Endothelial cell (in vitro differentiated cells): ENCODE measurements at places on chromosomes 11 and 22.

DNA sequence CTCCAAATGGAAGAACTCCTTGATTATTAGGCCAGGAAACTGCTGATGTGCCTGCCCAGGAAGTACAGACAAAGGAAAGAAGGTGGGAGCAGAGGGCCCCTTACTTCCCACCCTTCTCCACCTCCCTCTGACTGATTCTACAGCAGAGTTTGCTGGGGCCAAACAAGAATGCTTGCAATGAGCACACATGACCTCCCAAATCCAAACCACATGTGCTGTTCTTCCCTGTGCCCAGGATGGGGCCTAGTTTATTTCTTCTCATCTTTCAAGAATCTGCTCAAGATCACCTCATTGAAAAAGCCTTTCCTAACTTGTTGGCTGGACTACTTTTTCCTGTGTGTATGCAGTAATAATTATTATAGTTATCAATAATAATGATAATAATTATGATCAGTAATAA, 286.1 kb downstream of the RAB38 start:
- DNase-seq: no peak

GRCh38 chr11:1827095-1827813, 7.5 kb upstream of the SYT8 start:
- DNase-seq: no peak

GRCh38 chr22:44318751-44319150, 6.0 kb upstream of the SHISAL1 start:
- no peak for DNase-seq

GRCh38 chr11:35173616-35174566, 34.9 kb downstream of the CD44 start:
- no peak for DNase-seq

- DNase-seq: no peak
These were observed 4.2 kb upstream of the RASGRP2 start for GRCh38 chr11:64747961-64748665.

GRCh38 chr11:72805216-72805615, 9.0 kb upstream of the ATG16L2 start:
- DNase-seq: no peak

DNA sequence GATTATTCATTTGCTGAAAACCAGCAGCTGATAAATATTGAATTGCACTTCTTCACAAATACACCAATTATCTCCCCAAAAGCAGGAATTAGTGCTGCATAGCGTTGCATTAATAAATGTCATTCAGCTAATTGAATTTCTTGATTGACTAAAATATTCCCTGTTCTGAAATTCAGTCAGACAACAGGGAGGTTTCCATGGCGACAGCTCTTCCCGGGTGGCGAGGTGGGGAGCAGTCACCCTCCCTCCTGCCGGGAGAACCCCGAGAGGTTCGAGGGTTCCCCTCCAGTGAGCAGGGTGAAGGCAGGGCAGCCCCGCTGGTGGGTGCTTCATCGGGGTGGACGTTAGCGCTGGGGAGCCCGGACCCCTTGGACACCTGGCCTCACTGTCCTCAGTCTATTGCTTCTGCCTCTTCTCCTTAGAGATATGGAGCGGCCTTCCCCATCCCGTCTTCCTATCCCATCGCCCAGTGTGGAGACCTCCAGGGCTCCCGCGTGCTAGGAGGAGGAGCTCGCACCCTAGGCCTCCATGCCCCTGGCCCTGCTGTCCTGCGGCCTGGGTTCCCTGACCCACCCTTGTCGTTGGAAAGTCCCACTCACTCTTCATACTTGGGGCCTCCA, 983.5 kb downstream of the BRD1 start:
- DNase-seq: no peak

GRCh38 chr11:76660533-76661305, 9.8 kb downstream of the LRRC32 start:
- no peak for DNase-seq

DNA sequence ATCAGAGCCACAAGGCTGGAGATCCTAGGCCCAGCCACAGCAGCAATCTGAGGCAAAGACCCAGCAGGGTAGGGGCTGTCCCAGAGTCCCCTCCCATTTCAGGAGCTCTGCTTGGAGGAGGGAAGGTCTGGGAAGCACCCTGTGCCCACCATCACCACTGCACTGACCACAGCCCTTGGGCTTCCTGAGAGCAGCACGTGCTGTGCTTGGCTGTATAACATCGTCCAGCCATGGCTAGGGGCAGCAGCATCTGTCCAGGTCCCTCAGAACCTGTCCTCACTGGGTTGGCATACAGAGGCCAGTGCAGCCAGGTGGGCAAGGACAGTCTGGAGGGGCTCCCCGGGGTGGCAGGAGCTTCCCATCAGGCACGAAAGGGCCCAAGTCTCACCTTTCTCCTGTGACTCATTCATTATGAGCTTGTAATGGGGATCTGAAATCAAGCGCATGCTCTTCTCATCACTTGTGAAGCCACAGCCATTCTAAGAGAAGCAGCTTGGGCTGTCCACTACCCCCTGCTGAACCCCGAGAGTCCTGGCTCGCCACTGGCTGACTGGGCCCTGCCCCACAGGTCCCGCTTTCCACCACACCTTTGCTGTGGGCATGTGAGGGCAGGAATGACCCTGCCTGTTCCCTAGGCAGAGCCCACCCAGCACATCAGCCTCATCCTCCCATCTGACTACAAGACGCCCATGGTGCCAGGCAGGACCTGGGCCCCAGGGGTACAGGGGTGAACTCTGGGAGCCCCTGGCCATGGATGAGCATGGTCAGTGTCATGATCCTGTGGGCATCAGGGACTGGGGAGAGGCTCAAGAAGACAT, 83.3 kb downstream of the MED15 start:
- no peak for DNase-seq

- no peak for DNase-seq
These were observed 84.4 kb upstream of the SLC5A12 start for GRCh38 chr11:26806219-26806618.

DNA sequence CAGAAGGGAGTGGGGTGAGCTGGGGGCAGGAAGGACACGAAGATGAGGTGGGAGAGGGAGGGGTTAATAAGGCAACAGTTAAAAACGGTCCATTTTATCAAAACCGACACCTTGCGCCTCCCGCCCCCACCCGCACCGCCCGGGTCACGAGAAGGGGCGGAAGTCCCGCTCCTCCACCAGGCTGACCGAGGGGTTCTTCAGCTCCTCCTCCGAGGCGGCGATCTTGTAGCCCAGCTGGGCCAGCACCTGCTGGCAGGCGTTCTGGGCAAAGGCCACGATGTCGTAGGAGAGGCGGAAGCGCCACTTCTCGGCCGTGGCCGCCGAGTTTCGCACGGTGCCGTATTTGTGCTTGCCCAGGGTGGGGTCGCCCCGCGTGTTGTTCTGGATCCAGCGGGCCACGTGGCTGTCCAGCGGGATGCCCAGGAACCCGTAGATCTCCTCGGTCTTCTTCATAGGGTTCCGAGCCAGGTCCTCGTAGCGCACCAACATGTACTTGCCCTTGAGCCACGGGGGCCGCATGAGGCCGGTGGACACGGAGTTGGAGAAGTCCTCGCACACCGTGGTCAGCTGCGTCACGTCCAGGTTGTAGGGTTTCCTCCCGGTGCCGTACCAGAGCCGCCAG, 15.8 kb downstream of the CHST1 start:
- no peak for DNase-seq

GRCh38 chr11:120129570-120129969, 8.3 kb downstream of the TRIM29 start:
- DNase-seq: no peak

GRCh38 chr11:82267186-82267585, 466.5 kb downstream of the FAM181B start:
- DNase-seq: no peak

DNA sequence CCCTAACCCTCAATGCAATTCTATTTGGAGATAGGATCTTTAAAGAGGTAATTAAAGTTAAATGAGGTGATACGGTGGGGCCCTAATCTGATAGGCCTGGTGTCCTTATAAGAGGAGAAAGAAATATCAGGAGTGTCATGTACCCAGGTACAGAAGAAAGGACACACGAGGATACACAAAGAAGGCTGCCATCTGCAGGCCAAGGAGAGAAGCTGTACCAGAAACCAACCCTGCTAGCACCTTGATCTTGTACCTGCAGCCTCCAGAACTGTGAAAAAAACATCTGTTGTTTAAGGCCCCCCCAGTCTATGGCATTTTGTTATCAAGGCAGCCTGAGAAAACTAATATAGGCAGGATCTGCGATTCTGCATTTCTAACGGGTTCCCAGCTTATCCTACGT, 44.2 kb downstream of the FBXO7 start:
- DNase-seq: no peak

GRCh38 chr11:129747071-129747470, 68.6 kb upstream of the TMEM45B start:
- no peak for DNase-seq

DNA sequence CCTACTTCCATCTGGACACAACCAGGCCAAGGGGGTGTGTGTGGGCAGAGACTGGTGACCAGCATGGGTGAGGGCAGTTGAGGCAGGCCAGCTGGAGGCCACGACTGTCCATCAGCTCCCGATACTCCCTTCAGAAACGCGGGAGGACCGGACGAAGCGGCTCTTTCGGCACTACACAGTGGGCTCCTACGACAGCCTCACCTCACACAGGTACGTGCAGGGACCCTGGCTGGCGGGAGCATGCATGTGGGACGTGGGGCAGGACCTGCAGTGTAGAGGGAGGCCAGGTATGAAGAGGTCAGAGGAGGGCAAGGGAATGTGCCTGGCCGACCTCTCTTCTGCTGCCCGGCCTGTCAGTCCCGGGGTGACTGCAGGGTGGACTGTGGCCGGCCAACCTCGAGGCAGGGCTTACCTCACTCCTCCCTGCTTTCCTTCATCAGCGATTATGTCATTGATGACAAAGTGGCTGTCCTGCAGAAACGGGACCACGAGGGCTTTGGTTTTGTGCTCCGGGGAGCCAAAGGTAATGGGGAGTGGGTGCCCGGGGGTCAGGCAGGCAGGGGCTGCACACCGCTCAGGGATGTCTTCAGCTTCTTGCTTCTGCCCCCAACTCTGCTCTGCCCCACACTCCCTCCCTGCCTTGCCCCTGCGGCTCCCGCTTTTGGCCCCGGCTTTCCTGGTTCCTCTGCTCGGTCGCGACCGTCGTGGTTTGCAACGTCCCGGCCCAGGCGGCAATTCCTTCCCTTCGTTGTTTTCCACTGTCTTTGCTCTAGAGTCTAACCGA, 31.3 kb downstream of the SHANK3 start:
- no peak for DNase-seq

- DNase-seq: no peak
These were observed 30.9 kb upstream of the OR56A1 start for GRCh38 chr11:6061475-6061874.
